ENCODE measurements at places on chromosomes 5 and 9.

DNA sequence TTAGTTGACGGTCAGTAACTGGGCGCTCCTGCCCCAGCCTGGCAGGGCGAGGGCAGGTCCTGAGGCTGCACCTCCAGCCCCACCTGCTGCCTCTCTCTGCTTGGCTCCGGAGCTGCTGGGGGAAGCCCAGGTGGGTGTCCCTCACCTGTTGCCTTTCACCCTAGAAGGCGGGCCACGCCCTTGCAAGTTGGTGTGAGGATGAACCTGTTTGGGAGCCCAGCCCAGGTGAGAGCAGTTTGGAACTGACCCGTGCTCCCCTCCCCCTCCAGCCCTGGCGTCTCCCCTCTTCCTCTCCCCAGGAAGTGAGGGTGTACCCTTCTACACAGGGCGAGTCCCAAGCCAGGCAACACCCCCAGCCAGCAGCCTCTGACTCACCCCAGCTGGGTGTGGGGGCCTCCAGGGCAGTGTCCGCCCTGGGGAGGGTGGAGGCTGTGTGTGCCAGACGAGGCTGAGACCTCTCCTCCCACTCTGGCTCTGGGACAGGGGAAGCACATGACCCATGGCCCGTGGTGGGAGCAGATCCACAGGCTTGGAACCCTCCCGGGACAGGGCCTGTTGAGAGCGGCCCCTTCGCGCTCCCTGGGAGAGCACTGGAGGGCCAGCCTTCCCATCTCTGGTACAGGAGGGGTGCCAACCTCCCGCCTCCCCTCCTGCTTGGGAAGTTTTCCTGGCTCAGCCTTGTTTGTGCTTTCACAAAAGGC is 10.4 kb downstream of the LRRC8A start:
- DNase-seq = peak; percentile 74

DNA sequence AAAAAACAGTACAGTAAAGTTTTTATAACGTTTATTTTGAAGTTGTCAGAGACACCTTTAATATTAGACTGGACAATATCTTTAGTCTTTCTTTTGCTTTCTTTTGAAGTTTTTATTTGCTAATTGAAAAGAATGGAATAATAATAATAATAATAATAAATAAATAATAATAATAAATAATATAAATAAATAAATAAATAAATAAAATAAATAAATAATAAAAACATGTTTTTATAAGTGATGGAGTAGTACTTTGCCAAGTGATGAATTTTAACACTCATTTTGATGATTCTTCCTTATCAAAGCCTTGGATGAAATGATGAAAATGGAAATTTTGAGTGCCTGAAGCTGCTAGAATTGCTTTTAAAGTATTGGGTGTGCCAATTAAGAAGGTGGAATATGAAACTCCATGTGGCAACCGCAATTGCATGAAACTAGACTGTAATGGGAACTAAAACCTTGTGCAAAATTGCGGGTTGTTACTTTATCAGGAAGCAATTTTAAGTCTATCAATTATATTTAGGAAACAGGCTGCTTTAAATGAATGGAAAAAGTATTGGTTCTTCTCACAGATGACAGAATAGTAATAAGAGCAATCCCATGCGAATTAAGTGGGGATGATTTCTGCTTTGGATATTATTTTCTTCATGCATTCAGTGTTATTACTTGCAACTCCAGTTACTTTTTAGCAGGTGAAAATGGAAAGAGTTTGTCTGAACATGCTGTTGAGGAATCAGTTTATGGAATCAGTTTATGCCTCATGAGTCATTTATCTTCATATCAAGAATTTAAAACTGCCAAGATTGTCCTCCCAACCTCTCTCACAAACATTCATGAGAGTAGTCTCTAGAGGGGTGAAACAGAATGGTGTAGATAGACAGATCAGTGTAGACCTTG is 4.6 kb downstream of the ANXA1 start:
- no peak for DNase-seq

DNA sequence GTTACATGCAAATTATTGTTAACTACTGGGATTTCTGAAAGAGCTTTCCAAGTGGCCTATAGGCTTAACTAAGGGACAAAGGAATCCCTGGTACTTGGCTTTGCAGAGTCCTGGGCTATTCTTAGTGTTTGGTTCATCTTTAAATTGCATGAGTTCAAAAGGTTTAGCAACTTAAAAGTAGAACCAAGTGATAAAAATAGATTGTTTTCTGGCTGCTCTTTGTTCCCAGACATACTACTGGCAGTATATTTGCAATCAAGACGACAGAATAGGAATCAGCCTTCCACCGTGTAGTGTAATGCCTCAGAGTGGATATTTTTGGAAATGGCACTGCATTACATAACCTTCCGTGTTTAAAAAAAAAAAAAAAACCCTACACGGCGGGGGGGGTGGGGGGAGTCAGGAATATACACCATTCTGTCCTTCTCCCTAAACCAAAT is 1.0 kb downstream of the NREP start:
- peak; percentile 32 for DNase-seq

DNA sequence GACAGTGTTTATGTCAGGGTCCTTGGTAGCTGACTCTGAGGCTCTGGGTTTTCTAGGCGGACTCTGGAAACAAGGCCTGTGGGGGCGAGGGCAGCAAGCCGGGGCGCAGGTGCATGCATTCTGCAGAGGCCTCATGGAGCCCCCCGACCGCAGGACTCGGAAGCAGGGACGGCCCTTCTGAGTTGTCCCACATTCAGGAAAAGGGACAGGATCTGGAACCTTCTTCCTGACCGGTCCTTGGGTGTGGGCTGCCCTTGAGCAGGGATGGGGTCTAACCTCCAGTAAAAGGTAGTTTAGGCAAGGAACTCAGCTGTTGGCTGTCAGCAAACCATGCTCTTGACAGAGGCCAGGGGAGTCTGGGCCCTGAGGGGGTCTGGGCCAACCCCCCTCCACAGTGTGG is 7.4 kb upstream of the COL5A1 start:
- no peak for DNase-seq

DNA sequence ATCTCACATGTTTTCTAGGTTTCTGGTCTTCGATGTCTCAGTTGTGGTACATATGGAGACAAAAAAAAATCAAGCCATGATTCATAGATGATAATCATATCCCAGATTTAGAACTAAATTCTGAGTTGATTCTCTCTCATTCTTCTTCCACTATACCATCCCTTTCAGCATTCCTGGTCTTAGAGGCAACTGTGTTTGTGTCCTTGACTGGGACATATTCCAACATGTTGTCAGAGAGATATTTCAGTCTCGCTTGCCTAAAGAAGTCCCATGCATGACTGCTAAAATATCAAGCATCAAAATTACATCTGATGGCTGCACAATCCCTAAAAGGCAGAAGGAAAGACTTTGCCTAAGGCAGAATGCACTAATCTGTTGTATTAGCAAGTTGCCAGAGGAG is 236.6 kb downstream of the PSAT1 start:
- peak; percentile 46 for DNase-seq

All from HFFc6 (cell line).